ENCODE measurements at places on chromosomes 7 and 10.
A peak's percentile ranks its signal among the peaks of the same experiment; 100 is the strongest.

GRCh38 chr7:70630818-70631457 is 501.0 kb upstream of the GALNT17 start:
- no peak for DNase-seq

DNA sequence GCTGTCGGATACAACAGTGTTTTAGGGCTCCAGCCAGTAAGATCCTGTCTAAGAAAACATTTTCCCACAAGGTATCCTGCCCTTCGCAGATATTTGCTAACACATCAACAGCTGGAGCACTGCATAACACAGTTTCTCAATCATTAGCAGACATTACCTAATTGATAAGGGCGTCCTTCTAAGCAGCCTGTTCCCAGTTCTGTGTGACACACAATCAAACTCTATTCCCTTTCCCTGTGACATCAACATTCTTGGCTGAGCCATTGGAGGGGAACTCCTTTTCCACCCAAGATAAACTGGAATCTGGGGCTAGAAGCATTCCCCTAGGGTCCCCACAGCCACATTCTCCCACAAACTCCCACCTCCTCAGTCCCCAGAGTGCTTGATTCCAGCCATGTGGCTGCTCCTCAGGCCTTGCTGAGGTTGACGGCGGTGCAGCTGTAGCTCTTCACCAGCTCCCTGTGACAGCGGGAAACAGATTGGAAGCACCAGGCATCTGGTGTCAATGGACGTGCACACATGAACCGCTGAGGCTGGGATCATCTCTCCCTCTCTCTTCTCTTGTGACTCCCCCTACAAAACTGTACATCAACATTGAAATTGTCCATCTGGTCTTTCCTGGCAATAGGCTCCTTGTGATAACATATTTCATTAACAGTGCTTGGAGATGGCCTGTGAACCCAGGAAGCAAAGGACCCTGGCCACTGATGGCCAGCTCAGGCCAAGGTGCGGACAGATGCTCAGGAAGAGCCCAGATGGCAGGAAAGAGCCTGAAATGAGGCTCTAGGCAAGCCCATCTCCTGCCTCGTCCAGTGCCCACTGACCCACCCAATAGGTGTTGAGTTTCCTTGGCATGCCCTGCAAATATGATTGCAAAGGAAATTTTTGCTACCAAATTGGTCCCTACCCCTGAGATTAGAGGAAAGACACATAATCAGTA is 131.1 kb upstream of the TBX20 start:
- DNase-seq = no peak

DNA sequence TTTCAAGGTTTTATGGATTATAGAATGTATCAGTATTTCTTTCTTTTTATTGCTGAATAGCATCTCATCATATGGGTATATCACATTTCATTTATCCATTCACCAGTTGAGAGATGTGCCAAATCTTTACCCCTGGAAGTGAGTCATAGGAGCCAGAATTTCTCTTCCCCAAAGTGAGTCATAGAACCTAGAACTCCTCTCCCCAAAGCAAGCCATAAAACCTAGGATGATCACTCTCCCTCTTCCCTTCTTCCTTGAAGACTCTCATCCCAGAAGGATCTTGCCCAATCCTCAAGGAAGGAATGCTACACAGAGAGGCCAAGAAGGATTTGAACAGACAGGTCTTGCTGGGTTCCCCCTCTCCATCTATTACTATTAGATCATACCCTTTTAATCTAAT is 199.9 kb downstream of the EVX1 start:
- no peak for DNase-seq

GRCh38 chr7:119320316-119320715 is 952.7 kb upstream of the KCND2 start:
- no peak for DNase-seq

DNA sequence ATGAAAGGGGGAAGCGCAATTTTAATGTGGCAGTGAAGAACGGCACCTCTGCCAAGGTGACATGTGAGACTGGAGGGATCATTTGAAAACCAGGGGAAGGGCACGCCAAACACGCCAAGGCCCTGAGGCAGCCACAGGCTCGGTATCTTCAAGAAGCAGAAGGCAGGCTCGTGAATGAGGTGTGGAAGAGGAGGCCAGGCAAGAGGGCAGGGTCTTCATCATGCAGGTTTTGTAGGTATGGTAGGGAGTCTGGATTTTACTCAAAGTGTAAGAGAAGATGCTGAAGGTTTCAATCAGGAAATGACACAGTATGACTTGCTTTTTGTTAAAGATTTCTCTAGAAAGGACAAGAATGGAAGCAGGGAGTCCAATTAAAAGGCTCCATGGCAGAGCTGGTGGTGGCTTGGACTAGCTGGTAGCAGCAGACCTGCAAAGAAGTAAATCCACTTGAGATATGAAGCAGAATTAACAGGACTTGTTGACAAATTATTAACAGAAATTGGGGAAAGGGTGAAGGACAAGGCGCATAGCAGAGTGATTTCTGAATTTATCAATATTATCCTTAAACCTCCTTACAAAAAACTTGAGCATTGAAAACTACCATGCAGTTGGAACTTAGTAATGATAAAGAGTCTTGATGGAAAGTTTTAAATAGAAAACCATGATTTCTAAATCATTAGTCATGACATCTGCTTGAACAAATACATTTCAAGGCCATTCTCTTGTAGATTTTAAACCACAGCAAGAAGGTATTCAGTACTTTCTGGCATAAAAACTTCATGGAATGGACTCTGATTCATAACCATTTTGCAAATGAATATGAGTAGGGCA is 70.4 kb downstream of the COA1 start:
- no peak for DNase-seq

DNA sequence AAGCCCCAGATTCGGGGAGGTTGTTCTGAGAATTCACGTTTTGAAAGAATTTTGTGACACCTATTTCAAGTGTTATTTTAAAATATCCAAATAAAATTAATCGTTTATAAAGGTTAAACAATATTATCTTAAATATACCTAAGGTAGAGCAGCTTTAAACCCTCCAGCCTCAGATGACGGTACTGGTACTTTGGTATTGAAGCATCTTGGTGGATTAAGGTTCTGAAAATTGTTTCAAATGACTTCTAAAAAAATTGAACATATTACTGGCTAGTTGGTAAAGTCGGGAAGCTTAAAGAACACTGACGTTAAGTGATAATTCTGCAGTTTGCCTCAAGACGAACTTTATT is 392 bp upstream of the HUS1 start:
- no peak for DNase-seq

DNA sequence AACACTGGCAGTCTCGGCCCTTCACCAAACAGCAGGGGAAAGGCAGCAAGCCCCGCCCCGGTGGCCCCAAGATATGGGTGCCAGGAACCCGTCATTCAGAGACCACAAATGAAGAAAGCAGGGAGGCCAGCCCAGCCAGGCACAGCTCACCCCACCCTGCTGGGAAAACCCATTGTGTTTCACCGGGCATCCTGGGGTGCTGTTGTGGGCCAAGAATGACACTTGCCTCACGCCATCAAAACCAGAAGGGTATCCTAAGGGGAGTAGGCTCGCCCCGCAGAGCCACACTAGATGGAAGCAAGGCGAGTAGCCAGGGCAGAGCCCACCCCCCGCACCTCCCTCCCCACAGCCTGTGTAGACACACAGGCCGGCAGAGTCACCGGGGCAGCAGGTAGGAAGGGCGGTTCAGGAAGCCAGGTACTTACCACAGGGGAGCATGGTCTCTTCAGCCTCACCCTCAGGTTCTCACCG is 72.5 kb upstream of the KCNMA1 start:
- peak; percentile 47 for DNase-seq

DNA sequence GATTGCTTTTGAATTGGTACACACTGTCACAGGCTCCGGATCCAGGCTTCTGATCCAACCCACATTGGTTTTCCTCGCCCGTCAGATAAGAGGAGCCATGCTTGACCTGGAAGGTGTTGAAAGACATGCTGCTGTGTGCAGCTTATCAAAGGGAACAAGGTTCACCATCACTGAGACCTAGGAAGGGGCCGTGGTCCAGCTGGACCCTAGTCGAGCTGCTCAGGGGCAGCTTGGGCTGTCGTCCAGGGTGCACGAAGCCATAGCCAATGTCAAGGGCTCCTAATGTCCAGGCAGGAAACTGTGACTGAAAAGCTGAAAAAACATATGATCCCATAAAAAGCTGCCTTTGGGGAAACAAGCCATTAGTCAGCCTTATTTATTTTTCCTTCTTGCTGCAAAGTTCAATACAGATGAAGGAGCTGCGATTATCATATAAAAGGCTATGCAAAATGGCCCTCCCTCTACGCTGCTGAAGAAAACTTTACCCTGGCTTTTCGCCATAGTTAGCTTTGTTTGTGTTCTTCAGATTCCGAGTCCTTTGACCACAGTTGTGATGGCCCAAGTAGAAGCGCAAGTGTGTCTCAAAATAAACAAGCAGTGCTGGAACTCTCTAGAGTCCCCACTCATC is 118.0 kb downstream of the CREB5 start:
- no peak for DNase-seq

DNA sequence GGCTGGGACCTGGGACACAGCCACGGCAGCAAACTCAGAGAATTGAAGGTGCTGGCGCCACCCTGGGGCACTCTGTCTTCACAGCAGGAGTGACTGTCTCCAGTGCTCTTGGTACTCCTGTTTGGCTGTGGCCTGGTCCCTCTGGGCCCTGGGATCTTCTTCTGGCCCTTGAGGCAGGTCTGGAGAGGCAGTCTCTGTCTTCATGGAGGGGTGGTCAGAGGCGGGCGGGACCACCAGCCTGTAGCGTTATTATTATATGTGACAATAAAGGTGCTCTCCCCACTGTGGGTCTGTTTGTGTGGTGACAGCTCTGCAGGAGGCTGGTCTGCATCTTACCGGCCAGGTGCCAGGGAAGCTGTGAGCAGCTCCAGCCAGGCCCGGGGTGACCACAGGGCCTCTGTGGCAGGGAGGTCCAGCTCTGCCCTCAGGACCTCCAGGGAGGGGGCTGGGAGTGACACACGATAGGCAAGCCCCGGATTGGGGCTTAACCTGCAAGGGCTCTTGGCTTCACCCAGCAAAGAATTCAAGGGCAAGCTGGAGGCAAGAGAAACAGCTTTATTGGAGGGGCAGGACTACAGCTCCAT is 70.3 kb downstream of the MYL10 start:
- no peak for DNase-seq

GRCh38 chr10:18312374-18313139 is 172.3 kb downstream of the CACNB2 start:
- DNase-seq = no peak

DNA sequence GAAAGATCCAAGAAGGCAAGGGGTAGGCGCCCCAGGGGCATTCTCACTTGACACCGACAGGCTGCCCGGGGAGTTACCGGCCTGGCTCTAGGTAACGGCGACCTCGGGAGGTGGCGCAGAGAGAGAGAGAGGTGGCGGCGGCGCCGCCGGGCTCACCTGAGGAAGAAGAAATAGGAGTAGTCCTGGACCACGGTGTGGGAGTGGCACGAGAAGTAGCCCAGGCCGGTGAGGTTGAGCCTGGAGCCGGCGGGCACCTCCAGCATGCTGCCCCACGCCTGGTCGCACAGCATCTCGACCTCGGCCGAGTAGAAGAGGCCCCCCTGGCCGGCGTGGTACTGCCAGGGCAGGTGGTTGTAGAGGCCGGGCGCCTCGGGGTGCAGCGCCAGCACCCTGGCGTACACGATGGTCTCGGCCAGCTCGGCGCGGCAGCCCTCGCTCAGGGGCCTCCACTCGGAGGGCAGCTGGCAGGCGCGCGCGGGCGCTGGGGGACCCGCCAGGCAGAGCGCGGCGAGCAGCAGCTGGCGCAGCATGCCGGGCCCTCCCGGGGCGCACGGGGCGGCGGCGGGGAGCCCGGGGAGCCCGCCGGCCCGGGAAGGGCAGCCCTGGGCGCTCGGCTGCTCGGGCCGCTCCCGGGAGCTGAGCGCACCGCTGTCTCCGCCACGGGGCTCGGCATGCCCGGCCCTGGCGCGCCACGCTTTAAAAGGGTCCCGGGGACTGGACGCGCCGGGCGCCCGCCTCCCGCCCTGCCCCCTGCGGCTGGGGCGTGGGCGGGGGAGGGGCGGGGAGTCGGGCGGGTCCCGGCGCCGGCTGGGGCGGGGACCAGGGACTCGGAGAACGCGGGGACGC is at the start of gene CCDC3:
Gene CCDC3, minus strand, starts transcription at position 673 of the 846 bp plus-strand sequence. Its CDS starts 143 bp downstream, at position 530.
- DNase-seq = peak; percentile 46

GRCh38 chr10:1183701-1184100 is 127.5 kb downstream of the WDR37 start:
- no peak for DNase-seq

- peak; percentile 9 for DNase-seq
These were observed 89.2 kb downstream of the AOAH start for GRCh38 chr7:36635091-36635490.

- DNase-seq = no peak
These were observed 77.9 kb downstream of the AVL9 start for GRCh38 chr7:32573110-32573687.

DNA sequence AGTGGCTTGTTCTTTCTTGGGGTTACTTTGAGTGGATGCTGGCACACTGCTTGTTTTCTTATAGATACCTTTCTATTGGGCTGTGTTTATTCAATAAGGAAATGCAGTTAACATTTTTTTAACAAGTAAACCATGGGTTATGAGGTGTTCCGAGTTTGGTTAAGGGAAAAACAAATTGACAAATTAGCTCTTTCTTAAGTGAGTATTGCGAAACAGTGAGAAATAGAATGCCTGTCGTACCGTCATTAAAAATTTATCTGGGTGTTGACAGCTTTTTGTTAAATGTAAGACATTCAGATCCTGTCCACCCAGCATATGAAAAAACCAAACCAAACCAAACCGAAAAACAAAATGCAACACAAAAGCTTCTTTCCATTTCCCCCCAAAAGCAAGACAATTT is 6.2 kb downstream of the CUX1 start:
- no peak for DNase-seq

- DNase-seq = no peak
These were observed 19.7 kb downstream of the ESYT2 start for GRCh38 chr7:158809596-158809995.

Measured in NCI-H345 (cell line).